ENCODE measurements at places on chromosomes 16 and 17.

GRCh38 chr16:48366165-48367093, 18.8 kb downstream of the SIAH1 start:
- peak; percentile 88 for DNase-seq

DNA sequence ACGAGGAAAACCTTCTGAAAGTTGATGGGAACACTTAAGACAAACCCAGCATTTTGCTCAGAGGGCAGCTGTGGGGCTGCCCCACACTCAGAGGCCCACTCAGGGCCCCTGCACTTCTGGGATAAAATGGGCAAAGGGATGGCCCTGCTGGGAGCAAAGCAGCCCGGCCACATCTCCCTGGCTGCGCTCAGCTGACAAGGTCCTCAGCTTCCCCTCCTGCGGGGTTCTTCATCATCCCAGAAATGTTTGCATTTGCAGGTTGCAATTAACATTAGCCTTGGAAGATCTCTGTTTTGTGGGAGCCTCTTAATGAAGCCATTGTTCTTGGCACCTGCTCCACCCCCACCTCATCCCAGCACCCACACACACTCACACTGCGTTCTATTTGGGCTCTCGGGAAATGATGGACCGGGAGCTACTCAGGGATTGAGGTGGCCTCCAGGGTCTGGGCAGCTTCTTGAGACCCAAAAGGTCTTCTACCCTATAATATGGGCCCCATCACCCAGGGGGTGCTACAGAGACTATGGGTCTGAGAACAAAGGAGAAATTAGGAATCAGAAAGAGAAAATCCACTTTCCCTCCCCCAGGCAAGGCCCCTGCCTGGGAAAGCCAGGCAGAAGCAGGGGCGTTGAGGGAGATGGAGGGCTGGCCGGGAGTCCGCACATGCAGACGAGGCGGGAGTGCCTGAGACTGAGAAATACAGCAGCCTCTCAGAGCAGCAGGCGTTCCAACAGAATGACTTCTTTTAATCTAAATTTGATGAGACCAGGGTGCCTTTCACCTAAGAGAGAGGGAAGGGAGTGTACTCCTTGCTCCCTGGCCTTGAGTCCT, 53.7 kb upstream of the RPL38 start:
- DNase-seq = no peak

DNA sequence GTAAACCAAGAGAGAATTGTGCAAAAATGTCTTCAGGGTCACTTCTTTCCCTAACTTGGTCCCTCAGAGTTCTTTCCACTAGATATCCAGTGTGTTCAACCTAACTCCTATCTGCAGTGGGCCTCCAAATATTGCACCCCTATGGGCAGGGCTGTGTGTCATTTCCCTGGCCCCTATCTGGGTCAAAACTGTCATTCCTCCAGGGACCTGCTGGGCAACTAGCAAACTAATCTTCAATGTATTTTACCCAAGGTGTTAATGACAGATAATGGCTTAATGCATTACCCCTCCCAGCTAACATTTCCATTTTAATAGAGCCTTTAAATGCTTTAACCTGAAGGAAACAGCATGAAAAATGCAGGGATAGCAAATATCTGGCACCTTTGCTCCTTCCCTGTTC, 25.8 kb upstream of the SKAP1 start:
- no peak for DNase-seq

GRCh38 chr16:1947369-1947670, 4.3 kb upstream of the MSRB1 start:
- DNase-seq = no peak

DNA sequence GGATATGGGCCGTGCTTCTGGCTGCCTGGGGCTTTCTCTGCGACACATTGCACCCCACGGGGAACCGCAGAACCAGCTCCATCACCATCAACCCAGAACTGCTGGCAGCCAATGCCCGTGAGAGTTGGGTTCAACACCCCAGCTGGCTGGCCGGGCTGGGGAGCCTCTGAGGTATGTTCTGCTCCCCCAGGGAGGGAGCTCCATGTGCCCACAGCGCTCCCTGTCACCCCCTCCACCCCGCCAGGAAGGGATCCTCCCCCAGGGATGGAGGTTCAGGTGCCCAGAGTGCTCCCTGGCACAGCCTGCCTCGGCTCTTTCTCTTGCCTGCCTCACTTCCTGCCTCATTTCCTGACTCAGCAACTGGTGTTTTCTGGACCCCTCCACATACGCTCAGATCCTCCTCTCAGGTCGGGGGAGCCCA, 24.2 kb upstream of the MPRIP start:
- DNase-seq = no peak

DNA sequence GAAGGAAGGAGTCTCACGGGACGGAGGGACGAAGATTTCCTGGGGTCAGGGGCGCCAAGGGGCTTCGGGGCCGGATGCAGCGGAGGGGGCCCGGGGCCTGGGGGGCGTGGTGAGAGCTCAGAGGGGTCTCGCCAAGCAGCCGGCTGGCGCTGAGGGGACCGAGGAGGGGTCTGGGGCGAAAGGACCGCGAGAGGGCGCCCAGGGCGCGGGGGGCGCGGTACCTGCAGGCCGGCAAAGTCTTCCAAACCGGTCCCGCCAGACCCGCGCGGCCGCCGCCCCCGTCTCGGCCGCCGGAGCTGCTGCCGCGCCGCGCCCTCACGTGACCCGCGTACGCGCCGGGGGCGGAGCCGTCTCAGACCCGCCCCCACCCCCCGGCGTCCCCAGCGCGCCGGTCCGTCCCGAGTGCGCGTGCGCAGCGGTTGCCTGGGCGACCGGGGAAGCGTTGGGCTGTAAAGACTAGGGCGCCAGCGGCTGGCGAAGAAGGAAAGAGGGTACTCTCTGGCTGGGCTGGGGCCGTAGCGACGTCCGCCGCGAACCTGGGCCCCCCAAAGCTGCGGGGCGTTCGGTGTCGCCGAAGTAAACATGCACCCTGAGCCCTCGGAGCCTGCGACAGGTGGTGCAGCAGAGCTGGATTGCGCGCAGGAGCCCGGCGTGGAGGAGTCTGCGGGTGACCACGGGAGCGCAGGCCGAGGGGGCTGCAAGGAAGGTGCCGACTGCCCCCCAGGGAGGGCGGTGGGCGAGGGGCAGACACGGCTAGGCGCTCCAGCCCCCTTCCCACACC, at the start of the genes DNAAF1 and HSDL1:
TSS of gene DNAAF1 (plus strand) at position 450 of the 781 bp plus-strand sequence. CDS start at position 583, 133 bp downstream.
TSS of gene HSDL1 (minus strand) at position 319 of the 781 bp plus-strand sequence. CDS start 13,856 bp downstream, outside the sequence.
- peak; percentile 92 for DNase-seq

DNA sequence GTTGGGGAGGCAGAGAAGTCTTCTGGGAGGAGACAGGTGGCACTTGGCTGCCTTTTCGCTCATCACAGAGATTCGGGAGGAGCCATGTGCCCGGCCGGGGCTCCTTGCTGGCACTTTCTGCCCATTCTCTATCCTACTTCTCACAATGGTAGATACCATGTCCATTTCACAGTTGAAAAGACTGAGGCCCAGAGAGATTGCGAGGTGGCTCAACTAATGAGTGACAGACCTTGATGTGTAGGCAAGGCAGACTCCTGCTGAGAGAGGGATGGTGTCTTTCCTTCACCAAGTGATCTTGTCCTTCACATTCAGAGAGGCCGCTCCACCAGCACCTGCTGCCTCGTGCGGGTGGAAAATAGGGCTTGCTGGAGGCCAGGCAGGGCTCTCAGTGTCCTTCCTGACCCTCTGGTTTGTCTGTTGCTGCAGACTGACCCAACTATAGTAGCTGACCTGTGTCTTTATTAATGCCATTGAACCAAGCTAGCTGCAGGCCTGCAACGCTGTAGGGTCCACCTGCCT, 42.1 kb downstream of the MPRIP start:
- DNase-seq = no peak

DNA sequence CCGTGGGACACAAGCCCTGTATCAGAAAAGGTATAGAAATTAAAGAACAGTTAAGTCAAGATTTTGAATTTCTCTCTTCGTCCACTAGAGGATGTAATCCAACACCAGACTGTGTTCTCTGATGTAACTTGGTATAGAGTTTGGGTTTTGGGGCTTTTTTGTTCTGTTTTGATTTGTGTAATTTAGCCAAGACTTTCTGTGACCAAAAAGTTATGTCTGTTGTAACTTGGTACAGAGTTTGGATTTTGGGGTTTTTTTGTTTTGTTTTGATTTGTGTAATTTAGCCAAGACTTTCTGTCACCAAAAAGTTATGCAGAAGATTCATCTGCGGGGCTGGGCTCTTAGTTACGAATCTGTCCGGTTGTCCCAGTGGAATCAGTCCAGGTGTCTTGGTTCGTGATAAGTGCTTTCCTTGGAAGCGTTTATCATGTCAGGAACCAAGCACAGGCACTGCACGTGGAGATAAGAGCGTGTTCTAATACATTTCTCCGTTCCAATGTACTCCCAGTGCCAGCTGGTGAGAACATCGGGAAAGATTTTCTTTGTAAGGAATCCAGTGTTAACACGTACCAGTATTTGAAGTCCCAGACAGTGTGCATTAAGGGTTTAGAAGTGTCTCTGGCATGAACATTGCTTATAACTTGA, 44.1 kb upstream of the SEC14L1 start:
- DNase-seq = peak; percentile 63

DNA sequence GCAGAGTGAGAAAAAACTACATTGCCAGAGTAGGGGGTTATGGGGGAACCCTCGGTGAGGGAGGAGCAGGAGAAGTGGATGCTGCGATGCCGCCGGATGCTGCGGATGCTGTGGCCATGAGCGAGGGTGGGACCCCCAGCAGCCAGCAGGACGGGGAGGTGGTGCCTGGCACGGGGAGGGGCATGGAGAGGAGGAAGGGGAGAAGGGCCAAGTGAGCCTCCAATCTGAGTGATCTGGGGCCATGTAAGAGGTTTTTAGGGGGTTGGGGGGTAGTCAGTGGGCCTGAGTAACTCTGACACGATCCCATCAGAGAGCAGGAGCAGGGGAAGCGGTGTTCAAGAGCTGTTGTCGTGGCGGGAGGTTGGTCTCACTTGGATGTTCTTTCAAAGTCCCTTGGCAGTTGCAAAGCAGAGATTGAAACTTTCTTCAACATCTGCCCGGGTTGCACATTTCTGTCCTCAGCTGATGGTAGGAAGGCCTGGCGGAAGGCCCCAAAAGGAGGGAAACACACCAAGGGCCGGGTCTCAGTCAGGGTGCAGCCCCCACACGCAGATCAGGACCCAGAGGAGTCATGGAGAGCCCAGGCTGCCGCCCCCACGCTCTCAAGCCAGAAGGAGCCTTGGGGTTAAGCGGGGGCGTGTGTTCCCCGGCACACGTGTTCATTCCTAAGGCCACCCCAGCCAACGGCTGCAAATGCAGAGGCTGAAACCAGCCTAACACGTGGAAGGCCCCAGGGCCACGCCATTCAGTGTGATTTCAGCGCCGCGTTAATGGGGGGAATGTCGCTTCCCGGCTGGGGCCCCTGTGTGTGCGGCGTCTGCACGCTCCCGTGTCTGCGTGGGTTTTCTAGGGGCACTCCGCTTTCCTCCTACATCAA, 81.7 kb downstream of the ZDHHC7 start:
- DNase-seq = peak; percentile 6

DNA sequence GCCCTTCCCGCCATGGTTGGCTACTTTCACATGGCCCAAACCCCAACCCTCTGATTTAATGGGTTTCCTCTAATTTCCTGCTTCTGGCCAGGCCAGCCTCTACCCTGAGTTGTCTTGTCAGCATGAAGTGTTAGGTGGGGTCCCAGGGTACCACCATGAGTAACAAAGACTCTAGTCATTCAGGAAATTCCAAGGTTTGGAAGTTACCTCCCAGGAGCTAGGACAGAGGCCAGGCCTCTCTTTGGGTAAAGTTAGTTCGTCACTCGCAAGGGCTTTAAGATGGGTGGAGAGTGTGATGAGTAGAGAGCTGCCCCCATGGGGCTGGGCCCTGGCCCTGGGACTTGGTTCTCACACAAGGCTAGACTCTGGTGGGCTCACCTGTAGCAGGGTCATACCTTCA, 54.6 kb downstream of the PLD6 start:
- no peak for DNase-seq

GRCh38 chr17:58728798-58729197, 26.9 kb upstream of the PPM1E start:
- DNase-seq = no peak

DNA sequence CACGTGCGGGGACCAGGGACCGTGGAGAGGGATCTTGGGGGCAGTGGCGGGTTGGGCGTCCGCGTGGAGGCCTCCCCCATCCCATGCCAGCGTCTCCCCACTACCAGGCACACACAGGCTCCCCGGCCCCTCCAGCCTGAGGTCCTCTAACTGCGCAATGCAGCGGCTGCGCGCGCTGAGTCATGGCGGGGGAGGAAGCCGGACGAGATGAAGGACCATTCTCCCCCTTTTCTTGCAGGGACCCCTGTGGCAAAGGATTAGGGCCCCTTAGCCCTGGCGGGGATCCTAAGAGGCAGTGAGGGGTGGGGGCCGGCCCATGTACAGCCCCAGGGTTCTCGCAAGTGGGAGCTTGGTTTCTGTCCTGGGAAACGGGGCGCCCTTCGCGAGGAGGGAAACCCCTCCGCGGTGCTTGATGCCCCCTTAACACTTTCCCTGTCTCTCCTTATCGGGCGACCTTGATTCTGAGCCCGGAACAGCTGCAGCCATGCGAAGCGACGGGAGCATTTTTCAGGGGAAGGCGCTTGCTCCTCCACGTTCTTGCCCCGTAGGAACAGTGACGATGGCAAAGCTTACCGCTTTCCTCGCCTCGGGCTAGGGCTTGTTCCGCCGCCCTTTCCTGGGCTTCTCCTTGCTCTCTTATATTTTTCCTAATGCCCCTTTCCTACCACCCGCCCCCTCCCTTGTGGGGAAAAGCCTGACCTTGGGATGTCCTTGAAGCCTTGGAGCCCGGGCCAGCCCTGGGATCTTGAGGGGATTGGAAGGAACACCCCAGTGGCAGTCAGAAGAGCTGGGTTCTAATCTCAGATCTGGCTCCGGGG, 592 bp downstream of the ALDOA start:
- DNase-seq = peak; percentile 71

DNA sequence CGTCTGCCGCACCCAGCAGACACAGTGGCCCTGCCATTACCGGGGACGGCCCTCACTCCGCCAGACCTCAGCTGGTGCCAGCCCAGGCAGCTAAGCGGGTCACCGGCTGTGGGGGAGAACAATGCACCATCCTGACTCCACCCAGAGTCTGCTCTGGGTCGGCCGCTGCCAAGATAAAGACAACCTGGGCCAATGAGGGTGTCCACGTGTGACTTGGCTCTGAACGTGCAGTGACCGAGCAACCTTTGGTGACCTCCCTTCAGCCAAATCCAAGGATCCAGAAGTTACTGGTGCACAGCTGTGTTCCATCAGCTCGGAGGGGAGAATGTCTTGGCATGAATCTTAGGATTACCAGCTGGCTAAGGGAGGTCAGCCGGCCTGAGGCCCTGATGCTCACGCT, 155.9 kb downstream of the NTN1 start:
- no peak for DNase-seq

DNA sequence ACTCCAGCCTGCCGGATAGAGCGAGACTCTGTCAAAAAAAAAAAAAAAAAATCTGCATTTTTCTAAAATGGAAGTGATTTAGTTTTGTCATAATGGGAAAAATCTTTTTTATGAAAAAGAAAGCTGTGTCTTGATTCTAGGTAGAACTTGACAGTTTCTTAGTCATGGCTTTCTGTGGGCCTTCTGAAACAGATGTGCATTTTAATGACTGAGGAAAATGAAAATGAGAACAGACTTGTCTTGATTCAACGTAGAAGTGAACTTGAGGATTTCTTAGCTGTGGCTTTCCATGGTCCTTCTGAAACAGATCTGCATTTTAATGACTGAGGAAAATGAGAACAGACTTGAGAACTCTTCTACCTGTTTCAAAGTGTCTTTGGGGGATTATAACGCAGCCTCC, 171.7 kb downstream of the VPS53 start:
- DNase-seq = no peak

Data from OCI-M1 (cell line).